ENCODE measurements at places on chromosomes 5 and 9.
A peak's percentile ranks its signal among the peaks of the same experiment; 100 is the strongest.

DNA sequence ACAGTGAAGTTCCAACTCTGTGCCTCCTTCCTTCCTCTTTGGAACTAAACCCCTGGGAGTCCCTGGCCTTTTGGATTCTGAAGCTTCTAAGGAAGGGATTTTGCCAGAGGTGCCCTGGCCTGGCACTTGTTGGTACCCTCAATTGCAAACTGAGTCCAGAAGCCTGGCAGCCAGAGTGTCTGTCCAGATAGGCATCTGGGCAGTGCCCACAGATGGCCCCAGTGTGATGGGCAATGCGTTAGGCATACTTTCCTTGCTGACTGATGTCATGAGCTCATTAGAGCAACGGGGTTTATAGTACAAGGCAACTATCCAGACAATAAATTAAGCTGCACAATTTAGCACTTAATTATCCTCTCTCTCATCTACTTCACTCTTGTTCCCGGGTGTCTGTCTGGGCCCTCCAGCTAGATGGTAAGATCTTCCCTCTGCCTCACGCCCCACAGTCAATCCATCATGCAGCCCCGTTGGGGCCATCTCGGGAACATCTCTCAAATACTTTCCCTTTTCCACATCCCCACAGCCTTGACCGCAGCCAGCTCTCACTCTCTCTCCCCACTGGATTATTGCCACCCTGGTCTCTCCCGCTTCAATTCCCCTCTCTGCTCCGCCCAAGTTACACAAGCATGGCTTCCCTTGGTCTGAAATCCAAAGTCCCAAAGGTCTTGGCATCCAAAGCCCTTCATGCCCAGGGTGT is 157.5 kb upstream of the SMIM23 start:
- DNase-seq: no peak

- DNase-seq: no peak
Measured at GRCh38 chr5:177529247-177530203, 12.8 kb upstream of the DDX41 start.

DNA sequence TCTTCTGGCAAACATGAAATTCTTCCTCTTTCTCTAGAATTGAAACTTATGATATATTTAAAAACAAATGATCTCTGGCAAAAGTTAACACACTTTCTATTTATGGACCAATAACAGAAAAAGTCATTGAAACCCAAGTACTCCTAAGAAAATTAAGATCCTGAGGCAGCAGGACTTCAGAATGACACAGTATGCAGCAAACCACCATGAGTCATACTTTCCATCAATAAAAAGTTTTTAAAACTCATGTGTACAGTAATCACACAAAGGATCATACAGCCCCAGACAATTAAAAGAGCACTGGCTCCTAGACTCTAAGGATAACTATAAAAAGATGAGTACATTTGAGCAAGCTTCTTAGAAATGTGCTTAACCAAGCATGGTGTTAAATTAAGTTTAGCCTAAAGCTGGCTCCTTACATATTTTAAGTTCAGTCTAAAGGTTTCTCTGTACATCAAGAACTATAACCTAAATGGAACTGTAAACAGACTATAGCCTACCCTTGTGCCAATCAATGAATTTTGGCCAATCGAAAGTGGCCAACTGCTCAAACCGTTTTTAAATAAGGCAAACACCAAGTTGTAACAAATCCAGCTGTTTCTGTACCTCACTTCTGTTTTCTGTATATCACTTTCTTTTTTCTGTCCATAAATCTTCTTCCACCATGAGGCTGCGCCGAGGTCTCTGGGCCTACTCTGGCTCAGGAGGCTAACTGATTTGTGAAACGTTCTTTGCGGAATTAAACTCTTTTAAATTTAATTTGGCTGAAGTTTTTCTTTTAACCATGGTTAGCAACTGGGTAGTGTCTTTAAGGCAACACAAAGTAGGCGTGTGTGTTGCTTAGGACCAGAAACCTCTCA is 232.1 kb upstream of the PIK3R1 start:
- DNase-seq: no peak

GRCh38 chr5:147616421-147616820 is 106.6 kb upstream of the DPYSL3 start:
- DNase-seq: no peak

DNA sequence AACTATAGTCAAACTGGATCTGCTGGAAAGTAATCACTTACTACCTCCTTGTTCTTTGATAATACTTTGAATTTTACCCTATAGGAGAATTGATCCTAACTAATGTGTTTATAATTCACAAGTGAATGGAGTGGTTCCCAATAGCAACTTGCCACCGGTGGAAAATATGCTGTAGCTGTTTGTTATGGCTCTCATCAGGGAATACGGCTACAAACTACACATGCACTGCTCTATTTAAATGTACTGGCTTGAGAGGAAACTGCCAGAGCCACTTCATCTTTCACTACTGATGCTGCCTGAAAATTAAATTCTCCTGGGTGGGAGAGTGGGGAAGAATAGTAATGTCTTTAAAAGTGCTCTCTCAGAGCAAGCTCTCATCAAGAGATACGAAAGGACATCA is 448.5 kb upstream of the GRAMD2B start:
- no peak for DNase-seq

DNA sequence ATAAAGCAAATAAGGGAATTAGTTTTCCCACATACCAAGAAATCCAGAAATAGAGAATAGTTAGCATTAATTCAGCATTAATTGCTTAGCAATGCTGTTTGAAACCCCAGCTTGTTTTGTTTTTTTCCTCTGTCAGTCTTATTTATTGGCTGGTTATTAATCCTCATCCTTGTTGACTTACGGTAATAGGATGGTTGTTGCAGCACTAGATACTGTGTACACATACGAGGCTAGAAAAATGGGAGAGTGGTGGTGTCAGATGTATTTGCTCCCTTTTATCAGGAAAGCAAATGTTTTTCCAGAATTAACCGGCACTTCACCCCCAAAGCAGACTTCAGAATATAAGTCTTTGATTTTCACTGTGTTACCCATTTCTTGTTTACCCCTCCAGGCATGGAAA is 60.4 kb downstream of the ERBIN start:
- no peak for DNase-seq

DNA sequence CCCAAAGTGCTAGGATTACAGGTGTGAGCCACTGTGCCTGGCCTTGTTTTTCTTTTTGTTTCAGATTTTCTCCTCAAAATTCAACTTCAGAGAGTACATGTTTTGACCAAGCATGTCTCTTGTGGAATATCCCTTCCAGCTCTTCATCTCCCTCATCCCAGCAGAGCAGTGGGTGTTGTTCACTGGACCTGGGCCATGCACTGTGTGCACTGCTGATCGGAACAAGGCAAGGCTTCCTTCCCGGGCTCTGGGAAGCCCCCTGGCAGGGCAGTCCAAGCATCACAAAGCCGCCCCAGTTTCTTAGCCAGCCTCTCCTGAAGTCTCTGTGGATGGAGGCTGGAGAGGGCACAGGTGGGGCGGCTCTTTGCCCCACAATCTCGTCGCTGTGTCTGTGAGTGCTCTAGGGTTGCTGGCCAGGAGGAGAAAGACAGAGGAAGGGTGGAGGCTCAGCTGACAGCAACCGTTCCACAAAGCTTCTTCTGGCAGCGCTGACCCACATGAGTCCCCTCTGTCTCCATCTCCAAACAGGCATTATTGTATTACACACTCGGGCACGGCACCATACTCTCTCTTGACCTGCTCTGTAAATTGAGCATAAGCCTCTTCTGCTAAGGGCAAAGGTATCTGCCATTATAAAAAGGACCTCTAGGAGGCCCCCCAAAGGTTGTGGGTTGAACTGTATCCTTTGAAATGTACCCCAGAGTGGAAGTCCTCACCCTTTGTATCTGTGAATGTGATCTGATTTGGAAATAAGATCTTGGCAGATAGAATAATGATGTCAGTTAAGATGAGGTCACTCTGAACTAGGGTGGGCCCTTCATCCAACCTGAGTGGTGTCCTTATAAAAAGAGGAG is 89.6 kb downstream of the TARS1 start:
- DNase-seq: no peak

DNA sequence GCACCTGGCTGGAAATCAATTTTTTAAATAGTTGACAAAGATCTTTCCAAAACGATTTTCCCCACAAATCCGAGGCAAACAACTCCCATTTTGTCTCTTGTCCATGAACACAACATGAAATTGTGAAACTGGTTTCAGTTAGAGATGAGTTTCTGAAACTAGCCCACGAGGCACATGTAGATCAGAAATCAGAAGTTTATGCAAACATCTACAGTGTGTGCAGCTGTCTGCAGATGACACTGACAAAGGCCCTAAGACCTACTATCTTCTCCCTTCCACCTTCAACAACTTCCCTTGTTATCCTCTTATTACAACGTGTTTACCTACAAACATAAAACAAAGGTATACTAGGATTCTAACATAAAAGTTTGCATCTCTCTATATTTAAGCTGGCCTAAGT is 183.3 kb downstream of the DIRAS2 start:
- no peak for DNase-seq

GRCh38 chr9:1179366-1179765 is 129.2 kb downstream of the DMRT2 start:
- DNase-seq: no peak

DNA sequence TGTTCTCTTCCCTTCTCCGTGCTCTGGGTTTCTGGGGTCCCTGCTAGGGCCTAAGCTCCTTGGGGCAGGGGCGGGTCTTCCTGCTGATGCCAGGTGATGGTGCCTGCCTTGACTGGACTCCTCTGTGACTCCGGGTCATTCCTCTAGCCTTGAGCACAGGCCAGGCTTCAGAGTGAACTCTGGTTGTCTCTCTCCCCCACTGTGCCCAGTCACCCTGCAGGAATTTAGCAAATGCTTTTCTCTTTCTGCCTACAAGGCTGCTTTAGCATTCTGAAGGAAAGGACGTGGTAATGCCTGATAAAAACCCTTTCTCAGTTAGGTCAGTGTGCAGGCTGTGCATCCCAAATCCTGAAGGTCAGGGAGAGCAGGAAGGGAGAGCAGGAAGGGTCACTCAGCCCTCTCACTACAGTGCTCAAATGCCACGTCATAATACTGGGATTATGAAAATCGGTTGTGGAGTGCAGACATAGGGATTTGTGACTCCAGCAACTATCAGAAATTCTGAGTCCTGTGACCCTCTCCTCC is 2.7 kb downstream of the CXCL14 start:
- DNase-seq: no peak

GRCh38 chr9:132697230-132697629 is 27.0 kb downstream of the GTF3C4 start:
- DNase-seq: no peak

DNA sequence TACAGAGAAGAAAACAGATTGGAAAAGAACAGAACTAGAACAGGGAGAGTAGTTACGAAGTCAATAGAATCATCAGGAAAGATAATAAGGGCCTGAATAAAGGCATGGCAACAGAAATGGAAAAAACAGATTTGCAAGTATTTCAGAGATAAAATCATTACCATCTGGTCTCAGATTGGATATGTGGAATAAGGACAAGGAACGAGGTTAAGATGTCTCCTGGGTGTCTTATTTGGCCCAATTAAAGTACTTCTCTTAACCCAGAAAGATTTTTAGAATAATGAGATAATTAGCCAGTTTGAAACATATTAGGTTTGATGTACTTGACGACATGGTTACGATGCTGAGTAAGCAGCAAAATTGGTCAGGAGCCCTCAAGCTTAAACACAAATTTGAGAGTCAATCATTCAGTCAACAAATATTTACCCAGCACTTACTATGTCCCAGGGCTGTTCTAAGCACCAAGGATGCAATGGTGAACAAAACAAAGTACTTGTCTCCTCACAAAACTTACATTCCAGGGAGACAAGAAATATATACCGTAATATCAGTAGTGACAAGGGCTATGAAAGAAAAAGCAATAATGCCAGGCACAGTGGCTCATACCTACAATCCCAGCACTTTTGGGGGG is 18.3 kb downstream of the RICTOR start:
- no peak for DNase-seq

- DNase-seq: no peak
Measured at GRCh38 chr9:99582814-99583213, 238.9 kb upstream of the NR4A3 start.

DNA sequence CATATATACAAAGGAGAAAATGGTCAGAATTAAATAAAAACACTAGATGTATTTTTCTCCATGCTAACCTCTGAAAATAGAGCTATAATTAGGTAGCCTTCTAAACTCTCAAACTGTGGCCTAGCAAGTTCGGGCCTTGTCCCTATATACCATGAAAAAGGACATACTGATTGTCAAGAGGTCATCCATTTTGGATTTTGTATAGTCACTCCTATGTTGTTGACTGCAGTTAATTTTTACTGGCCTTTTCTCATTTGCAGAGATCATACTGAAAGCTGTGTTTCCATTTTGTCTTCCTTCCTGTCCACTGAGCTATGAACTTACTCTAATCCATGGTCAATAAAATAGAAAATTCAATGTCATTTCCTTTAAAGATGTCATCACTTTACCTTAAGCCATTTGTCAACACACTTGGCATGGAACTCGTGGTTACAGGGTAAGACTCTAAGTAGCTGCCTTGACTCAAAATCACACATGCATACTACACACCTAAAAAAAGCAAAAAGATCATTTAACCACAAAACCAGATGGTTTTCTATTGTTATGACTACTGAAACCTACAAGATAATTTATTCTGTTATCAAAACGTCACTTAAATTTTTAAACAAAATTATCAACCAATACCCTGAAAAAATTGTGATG is 58.0 kb downstream of the RNF38 start:
- DNase-seq: no peak

DNA sequence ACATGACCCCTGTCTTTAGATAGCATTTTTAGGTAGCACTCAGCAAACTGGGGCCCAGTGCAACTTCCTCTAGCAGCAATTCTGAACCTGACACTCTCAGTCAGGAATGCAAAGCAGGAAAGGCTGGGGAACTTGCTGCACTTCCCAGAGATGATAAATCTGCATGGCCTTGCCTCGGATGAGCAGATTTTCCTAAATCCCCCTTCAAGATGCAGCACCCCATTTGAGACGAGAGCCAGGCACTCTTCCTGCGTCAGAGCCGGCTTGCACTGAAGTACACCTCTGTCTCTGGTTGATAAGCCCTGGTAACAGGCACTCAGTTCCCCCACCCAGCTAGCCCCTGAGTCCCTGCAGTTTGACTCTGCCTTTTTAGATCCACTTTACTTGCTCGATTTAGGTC is 296.7 kb upstream of the PANK3 start:
- DNase-seq: no peak

GRCh38 chr5:4879075-4879474 is 261.1 kb upstream of the ADAMTS16 start:
- no peak for DNase-seq

- no peak for DNase-seq
Measured at GRCh38 chr9:23638011-23638410, 188.0 kb downstream of the ELAVL2 start.

DNA sequence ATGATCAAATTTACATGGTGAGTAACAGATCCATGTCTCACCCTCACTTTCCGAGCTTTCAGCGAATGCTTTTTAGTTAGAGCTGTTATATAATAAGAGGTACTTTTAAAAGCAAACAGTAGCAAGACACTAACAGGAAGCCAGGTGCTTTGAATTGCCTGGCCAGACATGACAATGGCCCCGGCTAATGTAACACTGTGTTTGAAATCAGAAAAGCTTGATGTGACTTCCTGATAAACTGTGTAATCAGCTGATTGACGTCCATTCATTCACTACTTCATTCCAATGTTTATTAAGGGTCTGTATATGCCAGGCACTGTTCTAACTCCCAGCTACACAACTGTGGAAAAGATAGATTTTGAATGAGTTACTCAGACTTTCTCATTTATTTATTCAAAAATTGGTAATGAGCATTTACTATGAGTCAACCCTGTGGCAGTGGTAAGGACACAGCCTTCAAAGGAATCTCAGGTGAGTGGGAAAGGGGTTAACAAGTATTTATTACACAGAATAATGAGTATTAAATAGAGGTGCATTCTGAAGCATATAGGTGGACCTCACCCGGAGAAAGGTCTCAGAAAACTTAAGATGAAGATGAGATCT is 26.6 kb downstream of the DPYSL3 start:
- DNase-seq: no peak

GRCh38 chr5:88502179-88503040 is 233.8 kb upstream of the TMEM161B start:
- DNase-seq: peak; percentile 51
